Sigmoid colon (tissue), 7 donors: ENCODE measurements at places on chromosomes 2 and 18. TPM values are rescaled to one million over a fixed set of nuclear protein-coding genes. Genes with fewer than 3 reads are reported as not detected.

The KCNG2 gene
- not detected for total RNA-seq

DNA sequence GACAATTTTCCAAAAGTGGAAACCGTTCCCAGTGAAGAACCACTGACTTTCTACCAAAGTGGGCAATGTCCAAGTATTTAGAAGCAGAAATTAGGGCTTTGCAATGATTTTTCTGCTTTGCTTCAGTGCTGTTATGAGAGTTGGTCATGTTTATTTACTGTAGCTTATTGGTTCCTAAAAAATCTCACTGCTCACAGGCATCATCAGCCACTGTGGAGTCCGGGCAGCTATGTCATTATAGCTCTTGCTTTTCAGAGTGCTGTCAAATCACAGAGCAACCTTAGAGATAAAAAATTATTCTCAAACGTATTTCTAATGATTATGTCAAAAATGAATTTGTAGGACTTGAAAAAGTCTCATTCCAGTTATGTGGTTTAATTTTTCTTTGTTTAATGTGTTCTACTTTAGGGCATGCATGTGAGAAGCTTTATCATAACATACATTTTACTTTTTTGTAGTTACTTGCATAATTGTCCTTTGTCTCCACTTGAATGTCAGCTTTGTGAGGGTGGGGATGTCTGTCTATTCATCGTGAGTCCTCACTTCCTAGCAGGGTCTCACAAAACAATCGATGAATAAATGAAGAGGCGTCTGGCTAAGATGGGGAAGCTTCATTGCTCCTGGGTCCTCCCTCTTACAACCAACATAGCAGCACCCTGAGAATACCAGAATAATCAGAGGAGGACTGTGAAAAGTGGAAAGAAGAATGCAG is 117.6 kb downstream of the TPGS2 start:
- DNase-seq: no peak

The THOC1 gene
- total RNA-seq: 40.8 TPM

DNA sequence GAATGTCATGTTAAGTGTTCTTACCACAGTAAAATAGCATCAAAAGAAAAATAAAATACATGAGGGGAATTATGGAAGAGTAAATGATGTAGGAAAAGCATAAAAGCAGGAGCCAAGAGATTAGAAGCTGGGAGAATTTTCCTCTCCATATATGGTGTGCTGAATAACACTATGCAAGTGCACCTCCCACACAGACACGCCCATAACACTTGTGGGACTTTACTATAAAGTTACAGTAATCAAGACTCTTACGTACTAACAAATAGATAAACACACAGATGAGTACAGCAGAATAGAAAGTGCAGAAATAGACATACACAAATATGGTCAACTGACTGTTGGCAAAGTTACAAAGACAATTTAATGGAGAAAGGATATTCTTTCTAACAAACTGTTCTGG is 16.0 kb upstream of the SPHKAP start:
- no peak for DNase-seq

GRCh38 chr2:113979191-113980128 is 89.6 kb downstream of the ACTR3 start:
- no peak for DNase-seq

GRCh38 chr2:142944721-142945120 is 67.3 kb downstream of the KYNU start:
- DNase-seq: no peak

- DNase-seq: no peak
Measured at GRCh38 chr2:47629501-47630460, 153.2 kb upstream of the MSH6 start.

The TRABD2A gene
- total RNA-seq: 0.95 TPM

DNA sequence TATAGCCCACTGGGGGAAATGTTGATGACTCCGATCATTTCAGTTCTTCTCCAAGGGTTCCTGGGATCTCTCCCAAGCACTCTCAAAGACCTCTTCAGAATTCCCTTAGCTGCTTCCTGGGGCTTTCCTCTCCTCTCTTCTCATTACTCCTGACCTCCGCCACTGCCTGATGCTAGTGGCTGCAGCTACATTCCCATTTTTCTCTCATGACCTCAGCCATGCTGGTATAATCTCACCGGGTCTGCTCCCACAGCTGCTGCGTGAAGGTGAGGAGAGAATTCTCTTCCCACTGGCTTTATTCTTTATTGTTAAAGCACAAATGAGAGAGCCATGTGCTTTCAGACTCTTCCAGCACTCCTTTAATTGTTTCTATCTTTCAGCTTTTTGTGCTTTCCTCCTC is 312.0 kb upstream of the ETAA1 start:
- no peak for DNase-seq

DNA sequence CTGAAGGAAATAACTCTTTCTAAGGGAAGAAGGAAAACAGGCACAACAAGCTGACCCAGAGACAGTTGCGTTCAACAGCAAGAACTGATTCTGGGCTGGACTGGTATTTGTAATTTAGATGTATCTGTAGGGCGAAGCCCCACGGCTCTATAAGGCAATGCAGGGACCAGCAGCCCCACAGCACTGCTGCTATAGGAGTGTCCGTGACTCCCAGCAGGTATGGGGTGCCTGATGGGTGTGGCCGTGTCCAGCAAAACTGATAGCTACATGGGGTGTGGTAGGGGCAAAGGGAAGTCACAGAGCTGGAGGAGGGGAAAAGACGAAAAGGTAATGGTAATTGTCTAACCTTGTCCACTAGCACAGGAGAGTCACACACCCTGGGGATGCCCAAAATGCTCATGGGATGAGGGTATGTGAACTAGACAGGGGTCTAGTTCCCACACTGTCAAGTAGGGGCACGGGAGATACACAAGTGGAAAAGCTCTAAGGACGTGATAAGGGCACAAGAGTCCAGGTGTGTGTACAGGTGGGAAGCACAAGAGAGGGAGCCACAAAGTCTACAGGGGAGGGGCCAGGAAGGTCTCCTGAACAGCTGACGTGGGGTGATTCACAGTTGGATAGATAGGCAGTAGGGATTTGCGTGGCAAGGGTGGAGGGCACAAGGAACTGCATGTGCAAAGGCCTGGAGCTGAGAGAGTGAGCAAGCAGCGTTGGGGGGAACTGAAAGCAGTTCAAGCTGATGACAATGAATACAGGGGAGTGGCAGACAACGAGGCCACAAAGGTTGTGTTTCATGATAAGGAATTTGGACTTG is 48.5 kb upstream of the ASPRV1 start:
- no peak for DNase-seq

DNA sequence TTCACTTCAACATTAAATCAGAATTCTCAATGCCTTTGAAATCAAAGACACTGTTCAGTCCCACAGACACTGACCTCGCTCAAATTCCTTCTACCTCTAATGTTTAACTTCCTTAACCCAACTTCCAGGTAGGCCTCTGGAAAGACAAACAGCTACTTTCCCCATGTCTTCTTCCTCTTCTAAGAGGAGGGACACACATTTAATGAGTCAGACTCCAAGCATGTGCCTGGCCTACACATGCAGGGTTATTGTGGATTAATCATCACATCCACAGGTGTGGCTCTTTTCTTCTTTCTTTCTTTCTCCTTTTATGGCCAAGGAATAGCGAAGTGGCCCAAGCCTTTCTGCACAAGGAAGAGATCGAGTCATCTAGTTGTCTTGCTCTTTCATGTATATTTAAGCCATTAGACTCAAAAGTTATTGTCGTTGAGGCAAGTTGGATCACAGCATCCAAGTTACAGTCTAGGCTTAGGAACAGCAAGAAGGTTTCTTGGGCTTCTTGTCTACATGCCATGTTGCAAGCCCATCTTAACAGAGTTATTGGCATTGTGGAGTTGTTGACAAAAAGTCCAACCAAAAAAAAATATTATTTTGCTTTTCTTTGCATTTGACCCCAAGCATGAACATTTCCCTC is 387.8 kb downstream of the IRS1 start:
- DNase-seq: no peak

GRCh38 chr18:79447703-79448367 is 52.1 kb downstream of the NFATC1 start:
- DNase-seq: no peak

- DNase-seq: no peak
Measured at GRCh38 chr2:84857566-84857965, 23.3 kb downstream of the TRABD2A start.

DNA sequence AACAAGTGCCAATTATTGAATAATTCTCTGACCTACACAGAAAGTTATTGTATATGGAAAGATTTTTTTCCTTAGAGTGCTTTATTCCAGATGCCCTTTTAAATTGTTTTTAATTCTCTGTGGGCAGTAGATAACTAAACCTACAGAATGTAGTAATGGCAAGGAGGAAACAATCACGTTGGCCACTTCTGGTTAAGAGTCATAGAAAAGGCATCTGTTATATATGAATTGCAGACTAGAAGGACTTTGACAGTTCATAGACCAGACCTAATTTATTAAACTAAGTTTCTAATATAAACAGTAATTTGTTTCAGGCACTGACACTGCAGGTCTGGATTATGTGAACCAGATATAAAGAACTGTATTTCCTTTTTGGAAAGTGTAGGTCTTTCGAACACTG is 607.5 kb downstream of the PLCL1 start:
- DNase-seq: no peak

The HOXD3 gene
- total RNA-seq: 4.6 TPM

The GPBAR1 gene
- 3.1 TPM for total RNA-seq

- no peak for DNase-seq
Measured at GRCh38 chr2:233901884-233902283, 15.3 kb upstream of the TRPM8 start.

DNA sequence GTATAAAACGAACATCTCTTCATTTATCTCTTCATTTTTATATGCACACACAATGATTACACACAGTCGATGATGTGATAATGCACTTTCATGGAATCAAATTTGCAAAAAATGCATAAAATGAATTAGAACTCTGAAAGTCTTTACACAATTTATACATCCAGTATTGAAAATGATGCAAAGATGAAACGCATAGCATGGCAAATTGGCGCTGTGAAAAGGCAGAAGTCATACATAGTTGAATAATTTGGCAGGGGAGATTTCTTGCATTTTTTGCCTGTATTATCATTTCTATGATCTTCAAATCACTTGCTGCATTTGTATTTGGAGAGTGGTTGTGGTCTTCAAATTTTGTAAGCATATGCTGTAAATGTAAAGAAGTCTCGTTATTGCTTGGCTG is 150.7 kb upstream of the LGALSL start:
- DNase-seq: no peak

GRCh38 chr2:240524963-240525718 is 32.6 kb downstream of the ANKMY1 start:
- no peak for DNase-seq

DNA sequence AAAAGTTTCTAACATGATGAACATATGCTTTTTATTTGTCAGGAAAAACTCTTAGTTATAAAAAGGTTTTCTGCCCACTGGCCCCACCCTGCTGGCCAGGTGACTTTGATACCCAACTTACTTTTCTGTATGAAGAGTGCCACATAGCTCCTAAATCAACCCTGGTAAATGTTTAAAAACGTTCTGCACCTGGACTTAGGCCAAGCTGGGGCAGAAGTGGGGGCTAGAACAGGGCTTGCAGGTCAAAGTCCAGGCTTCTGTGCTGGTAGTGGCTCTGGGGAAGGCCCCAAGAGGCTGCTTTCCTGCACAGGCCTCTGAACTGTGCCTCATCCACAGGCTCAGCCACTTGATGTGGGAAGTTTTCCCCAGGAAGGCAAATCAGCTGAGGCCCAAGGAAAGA is 171.7 kb downstream of the ANKRD30B start:
- DNase-seq: no peak
